Uterus (tissue), 4 donors: ENCODE measurements at places on chromosomes 11 and 22. TPM values are rescaled to one million over a fixed set of nuclear protein-coding genes. Genes with fewer than 3 reads are reported as not detected.

Gene DNAJB13
- 1.9 TPM for total RNA-seq

Gene ANGPTL5
- not detected for total RNA-seq

GRCh38 chr11:12224537-12224893 is 114.1 kb downstream of the MICAL2 start:
- peak; percentile 51 for DNase-seq

- peak; percentile 43 for DNase-seq
Observed at GRCh38 chr11:32893343-32894148, 935 bp downstream of the QSER1 start.

DNA sequence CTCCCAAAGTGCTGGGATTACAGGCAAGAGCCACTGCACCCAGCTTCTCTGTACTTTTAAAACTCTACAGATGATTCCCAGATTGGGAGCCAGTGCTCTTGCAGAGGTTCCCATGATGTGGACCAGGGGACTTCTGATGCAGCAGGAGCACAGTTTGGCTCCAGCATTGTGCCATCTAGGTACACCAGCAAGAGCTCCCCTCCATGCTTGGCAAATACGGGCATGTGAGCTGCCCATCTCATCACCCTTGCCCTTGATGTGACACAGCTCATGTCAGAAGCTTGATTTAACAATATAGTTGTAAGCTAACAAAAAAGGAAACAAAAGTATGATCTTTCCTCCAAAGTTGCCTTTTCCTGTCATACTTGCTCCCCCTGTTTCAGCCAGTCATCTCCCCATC is 28.7 kb downstream of the SNU13 start:
- no peak for DNase-seq
